ENCODE measurements at places on chromosomes 13 and 19. TPM values are rescaled to one million over a fixed set of nuclear protein-coding genes. Genes with fewer than 3 reads are reported as not detected.

NFILZ gene
- total RNA-seq = not detected

RFPL4A gene
- not detected for total RNA-seq

ZNF534 gene
- total RNA-seq = 0.07 TPM

LRRC4B gene
- 1.2 TPM for total RNA-seq

CYP2S1 gene
- 0.46 TPM for total RNA-seq

CNMD gene
- not detected for total RNA-seq

ZNF729 gene
- total RNA-seq = not detected

FGF22 gene
- not detected for total RNA-seq

SSC5D gene
- 40.5 TPM for total RNA-seq

KCNC3 gene
- total RNA-seq = 0.53 TPM

KLK4 gene
- not detected for total RNA-seq

SHD gene
- total RNA-seq = not detected

CCDC194 gene
- total RNA-seq = not detected

FFAR2 gene
- not detected for total RNA-seq

SIGLEC8 gene
- total RNA-seq = not detected

DENND1C gene
- total RNA-seq = under 0.01 TPM

NXNL1 gene
- not detected for total RNA-seq

MEF2B gene
- total RNA-seq = not detected

ZNF578 gene
- total RNA-seq = 4.6 TPM

ZNF737 gene
- 6.9 TPM for total RNA-seq

KLK14 gene
- total RNA-seq = not detected

CYP2A6 gene
- total RNA-seq = not detected

SIX5 gene
- 9.7 TPM for total RNA-seq

ACP7 gene
- total RNA-seq = 11.4 TPM

ATG4D gene
- total RNA-seq = 9.9 TPM

LRRC8E gene
- total RNA-seq = 3.1 TPM

PVR gene
- total RNA-seq = 87.3 TPM

RASAL3 gene
- total RNA-seq = 0.07 TPM

POU2F2 gene
- total RNA-seq = 0.26 TPM

ANGPTL8 gene
- not detected for total RNA-seq

ZNF440 gene
- 7.7 TPM for total RNA-seq
